ENCODE measurements at places on chromosomes 7 and 10.

DNA sequence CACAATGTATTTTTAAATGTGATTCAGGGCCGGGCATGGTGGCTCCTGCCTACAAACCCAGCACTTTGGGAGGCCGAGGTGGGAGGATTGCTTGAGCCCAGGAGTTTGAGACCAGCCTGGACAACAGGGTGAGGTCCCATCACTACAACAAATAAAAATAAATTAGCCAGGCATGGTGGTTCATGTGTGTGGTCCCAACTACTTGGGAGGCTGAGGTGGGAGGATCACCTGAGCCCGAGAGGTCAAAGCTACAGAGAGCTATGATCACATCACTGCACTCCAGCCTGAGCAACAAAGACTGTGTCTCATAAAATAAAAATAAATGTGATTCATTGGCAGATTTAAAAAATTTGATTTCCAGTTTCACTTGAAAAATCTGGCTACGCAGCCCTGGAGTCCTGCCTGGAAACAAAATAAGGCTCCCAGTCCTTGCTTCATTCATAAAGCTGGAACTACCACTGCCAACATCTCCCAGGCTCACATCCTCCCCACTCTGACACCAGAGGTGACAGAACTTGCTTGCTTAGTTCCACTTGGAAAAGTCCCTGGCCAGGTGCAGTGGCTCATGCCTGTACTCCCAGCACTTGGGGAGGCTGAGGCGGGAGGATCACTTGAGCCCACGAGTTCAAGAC is 27.9 kb upstream of the SLC35G1 start:
- DNase-seq = no peak

- DNase-seq = no peak
These were observed 36.1 kb downstream of the SGPL1 start for GRCh38 chr10:70851597-70852475.

DNA sequence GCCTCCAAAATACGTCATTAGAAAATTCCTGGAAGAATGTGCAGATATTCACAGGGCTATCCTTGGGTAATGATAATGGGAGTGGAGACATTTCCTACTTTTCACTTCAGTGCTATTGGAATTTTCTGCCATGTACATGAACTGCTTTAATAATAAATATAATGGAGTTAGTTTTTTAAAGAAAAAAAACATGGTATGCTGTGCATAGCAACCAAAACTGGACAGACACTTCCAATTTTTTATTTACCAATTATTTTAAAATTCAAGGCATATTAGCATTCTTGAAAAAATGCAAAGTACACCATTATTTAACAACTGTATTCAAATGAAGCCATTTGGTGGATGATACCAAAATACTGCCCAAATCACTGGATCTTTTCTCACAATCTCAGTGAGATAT is 3.3 kb downstream of the XRCC2 start:
- no peak for DNase-seq

- no peak for DNase-seq
These were observed 132.6 kb downstream of the SMURF1 start for GRCh38 chr7:99011341-99011705.

DNA sequence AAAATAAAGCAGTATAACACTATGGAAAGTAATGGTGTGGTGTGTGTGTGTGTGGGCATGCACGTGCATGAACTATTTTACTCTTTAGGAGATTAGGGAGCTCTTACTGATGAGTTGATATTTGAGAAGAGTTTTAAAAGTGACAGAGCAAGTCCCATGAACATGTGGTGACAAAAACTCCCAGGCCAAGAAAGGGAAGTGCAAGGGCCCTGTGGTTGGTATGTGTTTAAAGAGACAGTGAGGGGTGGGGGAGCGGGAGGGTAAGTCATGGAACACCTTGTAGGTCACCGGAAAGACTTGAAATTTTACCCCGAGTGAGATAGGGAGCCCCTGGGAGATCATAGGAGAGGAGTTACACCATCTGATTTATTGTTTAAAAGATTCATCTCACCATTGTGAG is 63.3 kb downstream of the AKR1B1 start:
- DNase-seq = no peak

GRCh38 chr10:71179382-71179781 is 33.0 kb upstream of the UNC5B start:
- DNase-seq = no peak

GRCh38 chr7:77393261-77393660 is 22.9 kb downstream of the GSAP start:
- peak; percentile 100 for DNase-seq

- no peak for DNase-seq
These were observed 50.0 kb upstream of the BET1 start for GRCh38 chr7:94054130-94054529.

- DNase-seq = no peak
These were observed 298.5 kb upstream of the KLF6 start for GRCh38 chr10:4083509-4084003.

GRCh38 chr10:47350671-47351640 is 2.8 kb downstream of the RBP3 start:
- no peak for DNase-seq

GRCh38 chr7:6579446-6579845 is 2.2 kb downstream of the ZDHHC4 start:
- DNase-seq = no peak

GRCh38 chr7:24119852-24120251 is 164.1 kb upstream of the NPY start:
- no peak for DNase-seq

GRCh38 chr10:92573091-92573797 is 649 bp downstream of the IDE start:
- peak; percentile 51 for DNase-seq

GRCh38 chr7:38893061-38893460 is 15.9 kb downstream of the VPS41 start:
- DNase-seq = peak; percentile 88

- DNase-seq = peak; percentile 91
These were observed 73.0 kb downstream of the CTBP2 start for GRCh38 chr10:125087191-125087896.

DNA sequence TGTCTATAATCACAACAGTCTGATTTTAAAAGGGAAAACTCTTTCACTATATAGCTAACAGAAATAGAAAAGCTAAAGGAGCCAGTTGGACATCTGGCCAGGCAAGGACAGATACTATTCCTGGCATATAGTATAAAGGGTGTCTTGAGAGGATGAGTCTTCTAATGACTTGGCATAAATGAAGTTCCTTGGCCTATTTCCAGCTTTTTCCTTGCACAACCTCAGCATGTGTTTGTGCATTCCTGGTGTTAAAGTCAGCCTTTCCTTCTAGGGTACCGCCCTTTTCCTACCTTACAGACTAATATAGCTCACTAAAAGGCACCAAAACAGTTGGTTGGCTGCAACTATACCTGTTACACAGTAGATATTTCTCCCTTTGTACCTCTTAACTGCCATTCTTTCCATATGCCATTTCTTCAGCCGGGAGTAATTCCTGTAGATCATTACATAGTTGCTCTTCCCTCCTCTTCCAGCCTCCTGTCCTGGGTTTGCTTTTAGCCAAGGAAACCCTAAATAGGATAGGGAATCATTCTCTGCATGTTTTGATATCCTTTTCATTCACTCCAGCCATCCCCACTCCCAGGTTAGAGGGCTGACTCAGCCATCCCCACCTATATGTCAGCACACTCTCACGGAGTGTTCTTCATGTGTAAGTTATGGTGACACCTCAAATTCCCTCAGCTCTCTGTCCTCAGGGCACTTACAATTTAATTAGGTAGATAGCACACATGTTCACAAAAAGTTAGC is 102.1 kb upstream of the MDFIC start:
- peak; percentile 100 for DNase-seq

- DNase-seq = peak; percentile 24
These were observed 231.9 kb upstream of the GRM3 start for GRCh38 chr7:86411814-86412213.

DNA sequence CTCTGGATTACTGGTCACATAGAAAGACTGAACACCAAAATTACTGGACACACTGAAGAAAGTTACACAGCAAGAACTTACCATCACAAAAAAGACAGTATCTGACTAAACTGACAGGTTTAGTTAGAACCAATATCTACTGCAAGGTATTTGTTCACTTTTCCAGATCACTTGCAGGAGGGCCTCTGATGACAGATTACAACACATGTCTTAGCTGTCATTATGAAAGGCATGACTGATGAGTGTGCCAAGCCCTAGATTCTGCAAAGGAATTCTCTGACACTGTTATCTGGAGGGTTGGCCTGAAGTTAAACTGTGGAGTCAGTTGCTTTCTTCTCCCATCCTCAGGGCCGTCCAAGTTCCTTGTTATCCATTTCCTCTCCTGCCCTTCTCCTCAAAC is 242.7 kb downstream of the KIF20B start:
- DNase-seq = peak; percentile 70

GRCh38 chr7:33868166-33868565 is 37.2 kb upstream of the BMPER start:
- DNase-seq = peak; percentile 54
